Stimulated activated CD4-positive, alpha-beta T cell treated with anti-CD3 and anti-CD28 coated beads, Interleukin-15, amount 100 ng/mL, for 1 hour (primary cell): ENCODE measurements at places on chromosomes 6 and 20.
A peak's percentile ranks its signal among the peaks of the same experiment; 100 is the strongest.

GRCh38 chr6:41780551-41781365, at the start of gene PRICKLE4:
PRICKLE4 (plus strand) TSS chr6:41780782; CDS start chr6:41783474, 2,692 bp downstream.
- no peak for DNase-seq

DNA sequence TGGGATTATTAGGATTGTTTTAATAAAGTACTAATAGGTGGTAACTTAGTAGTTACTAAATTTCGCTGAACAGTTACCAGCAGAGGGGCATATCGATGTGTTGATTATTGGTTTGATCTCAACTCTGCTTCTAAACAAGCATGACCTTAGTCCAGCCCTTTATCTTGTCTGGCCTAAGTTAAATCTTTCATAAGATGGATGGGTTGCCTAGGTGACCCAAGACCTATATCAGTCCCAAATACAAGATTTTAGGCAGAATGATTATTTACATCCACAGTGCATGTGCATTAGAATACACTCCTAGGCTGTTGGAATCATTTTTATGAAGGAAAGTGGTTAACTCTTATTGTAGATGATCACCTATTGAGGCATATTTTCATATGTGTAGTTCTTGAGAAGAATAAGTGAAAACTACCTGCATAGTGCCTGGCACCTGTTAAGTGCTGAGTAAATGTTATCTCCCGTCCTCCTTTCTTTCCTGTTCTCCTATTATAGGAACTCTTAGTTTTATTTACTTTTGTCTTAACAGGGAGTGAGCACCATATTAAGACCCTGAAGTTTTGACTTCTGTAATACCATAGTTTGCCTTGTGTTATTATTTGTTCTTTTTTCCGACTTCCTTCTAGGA, 1.1 kb downstream of the HSF2 start:
- no peak for DNase-seq

GRCh38 chr6:153872946-153873345, 166.1 kb upstream of the OPRM1 start:
- no peak for DNase-seq

DNA sequence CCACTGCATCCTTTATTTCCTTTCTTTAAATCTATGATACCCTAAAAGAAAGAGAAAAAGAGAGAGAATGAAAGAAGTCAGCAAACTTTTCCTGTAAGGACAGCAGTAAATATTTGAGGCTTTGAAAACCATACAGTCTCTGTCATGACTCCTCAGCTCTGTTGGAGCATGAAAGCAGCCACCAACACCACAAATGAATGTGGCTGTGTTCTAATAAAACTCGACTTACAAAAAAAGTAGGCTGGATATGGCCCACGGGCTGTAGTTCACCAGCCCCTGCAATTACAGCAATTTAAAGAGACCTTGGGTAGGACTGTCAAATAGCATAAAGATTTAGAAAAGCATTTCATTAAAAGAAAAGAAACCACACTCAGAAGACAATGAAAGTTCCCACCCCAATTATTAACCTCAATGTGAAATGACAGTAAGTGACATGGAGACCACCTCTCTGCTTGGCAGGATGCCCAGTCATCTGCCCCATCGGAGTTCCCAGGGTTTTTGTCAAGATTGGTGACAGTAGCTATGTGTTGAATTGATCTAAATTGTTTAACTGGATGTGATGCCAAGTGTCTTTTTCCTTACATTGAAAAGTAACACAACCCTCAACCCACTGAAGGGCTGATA, 50.9 kb downstream of the TNFRSF21 start:
- no peak for DNase-seq

GRCh38 chr6:16564436-16564835, 196.8 kb downstream of the ATXN1 start:
- no peak for DNase-seq

- no peak for DNase-seq
These were observed 237.7 kb downstream of the DLL1 start for GRCh38 chr6:170052991-170053821.

DNA sequence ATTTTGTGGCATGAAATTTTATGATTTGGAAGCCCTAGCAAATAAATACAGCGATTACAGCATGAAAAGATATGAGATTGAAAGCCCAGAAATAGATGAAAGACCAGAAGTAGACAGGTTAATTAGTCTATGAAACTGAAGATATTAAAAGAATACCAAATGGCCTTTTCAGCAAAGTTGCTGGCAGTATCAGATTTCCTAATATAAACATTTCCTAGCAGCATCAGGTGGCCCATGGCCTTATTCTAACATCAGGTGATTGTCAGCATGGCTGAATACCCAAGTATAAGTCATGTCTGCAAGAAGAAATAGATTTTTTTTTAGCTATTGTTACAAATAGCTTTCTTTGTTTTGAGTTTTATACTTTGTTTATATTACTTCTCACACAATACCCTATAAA, 93.2 kb downstream of the CLVS2 start:
- no peak for DNase-seq

GRCh38 chr20:5835321-5835821, 85.2 kb downstream of the SHLD1 start:
- DNase-seq, result no peak

- peak; percentile 50 for DNase-seq
These were observed 2.3 kb downstream of the ARID1B start for GRCh38 chr6:156779206-156780094.

DNA sequence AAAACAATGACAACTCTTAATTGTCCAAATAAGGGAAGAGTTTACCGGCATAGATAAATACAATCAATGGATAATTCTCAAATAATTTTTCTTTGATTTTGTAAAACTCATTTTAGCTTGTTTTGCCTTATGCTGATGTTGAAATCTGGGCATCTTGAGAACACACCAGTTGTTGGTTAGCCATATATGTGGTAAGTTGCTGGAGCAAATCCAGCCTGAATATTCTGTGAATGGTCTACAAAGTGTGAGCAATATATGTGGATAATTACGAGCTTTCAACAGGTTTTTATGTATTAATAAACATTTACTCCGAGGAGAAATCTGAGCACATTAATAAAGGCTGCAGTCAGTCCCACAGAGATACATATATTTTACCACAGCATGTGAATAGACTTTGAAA, 423.6 kb downstream of the BCKDHB start:
- no peak for DNase-seq

GRCh38 chr20:34532756-34533155, 16.5 kb downstream of the DYNLRB1 start:
- no peak for DNase-seq

DNA sequence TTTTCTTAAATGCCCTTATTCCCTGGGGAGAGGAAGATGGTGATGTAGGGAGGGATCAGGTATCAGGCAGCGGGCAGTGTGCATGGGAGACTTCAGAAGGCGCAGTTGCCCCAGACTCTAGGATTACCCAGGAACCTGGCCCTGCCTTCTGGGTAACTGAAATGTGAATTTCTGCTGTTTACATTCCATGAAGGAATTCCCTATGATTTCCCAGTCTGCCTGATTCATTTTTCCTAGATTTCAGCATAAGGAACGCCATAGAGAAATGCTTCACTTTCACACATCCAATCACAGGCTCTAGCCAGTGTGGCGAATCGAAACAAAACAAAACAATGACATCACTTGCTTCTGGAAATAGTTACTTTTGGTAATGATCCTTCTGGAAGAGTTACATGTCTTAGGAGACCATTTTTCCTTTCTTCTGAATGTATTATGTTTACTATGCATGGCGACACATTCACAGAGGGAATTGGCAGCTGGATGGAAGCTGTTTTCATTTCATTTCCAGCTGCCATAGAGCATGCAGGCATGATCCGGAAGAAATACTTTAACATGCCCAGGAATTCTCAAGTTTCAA, 33.3 kb downstream of the LRP11 start:
- no peak for DNase-seq

DNA sequence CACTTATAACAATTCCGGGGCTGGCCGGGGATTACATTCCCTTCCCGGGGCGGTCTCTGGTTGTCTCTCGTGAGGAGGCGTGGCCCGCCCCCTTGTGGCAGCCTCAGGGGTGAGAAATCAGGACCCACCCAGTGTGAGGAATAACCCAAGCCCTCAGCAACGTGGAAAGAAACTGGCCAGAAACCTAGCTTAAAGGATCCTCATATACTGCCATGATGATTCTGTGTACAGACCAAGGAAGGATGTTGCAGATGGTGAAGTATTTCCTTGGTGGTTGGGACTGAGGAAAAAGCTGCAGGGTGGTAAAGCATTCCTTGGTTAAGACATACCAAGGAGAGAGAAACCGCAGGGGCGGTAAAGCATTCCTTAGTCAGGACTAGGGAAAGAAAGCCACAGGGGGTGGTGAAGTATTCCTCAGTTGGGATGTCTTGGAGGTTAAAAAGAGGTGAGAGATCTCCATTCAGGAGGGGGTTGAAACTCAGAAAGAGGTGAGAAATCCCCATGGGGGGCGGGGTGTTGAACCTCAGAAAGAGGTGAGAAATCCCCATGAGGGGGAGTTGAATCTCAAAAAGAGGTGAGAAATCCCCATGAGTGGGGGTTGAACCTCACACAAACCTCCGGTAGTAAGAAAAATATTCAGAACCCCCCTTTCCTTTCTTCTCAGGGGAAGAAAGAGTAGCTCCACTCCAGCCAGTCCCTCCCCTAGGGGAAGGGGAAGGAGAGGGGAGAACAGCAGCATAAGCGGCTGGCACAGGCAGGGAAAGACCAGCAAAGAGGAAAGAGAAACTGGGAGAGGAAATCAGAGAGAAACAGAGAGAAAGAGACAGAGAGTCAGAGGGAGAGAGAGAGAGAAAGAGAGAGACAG, 238.1 kb downstream of the RNGTT start:
- peak; percentile 12 for DNase-seq
